Esophagus squamous epithelium (tissue), 5 donors: ENCODE measurements at places on chromosomes 2 and 18. TPM values are rescaled to one million over a fixed set of nuclear protein-coding genes. Genes with fewer than 3 reads are reported as not detected.
A peak's percentile ranks its signal among the peaks of the same experiment; 100 is the strongest.

DNA sequence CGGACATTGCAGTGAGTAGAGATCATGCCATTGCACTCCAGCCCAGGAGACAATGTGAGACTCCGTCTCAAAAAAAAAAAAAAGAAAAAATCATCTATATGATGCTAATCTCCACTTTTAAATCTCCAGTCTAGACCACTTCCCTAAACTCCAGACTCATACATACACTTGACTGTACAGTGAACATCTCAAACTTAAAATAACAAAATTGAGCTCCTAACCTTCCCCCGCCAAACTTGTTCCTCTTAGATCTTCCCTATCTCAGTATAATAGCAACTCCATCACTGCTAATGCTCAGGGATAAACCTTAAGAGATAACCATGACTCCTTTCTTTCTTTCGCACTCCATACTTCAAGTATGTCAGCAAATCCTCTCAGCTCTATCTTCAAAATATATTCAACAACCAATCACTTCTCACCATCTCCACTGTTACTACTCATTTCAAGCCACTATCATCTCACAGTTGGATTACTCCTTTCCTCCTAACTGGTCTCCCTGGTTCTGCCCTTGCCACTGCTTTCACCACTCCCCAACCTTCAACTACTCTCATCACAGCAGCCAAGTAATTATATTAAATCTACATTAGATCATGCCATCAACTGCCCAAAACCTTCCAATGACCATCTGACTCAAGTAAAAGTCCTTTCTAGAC is 12.0 kb downstream of the MEMO1 start:
- H3K27ac ChIP-seq: no peak overlapping the region
- no peaks in the 10 kb centered on the region for H3K4me1 ChIP-seq
- no peaks in the 10 kb centered on the region for H3K27me3 ChIP-seq
- no peak for DNase-seq
- no peaks in the 10 kb centered on the region for H3K36me3 ChIP-seq

DNA sequence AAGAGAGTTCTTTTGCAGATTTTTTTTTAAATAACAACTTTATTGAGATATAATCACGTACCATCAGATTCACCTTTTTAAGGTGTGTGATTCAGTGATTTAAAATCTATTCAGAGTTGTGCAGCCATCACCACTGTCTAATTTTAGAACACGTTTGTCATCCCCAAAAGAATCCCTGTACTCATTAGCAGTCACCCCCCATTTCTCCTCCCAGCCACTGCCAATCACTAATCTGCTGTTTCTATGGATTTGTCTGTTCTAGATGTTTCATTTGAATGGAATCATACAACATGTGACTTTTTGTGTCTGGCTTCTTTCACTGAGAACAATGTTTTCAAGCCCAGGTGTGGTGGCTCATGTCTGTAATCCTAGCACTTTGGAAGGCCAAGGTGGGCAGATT is 55.4 kb upstream of the RAPH1 start:
- no peaks in the 10 kb centered on the region for H3K27me3 ChIP-seq
- no peak for DNase-seq
- no peaks in the 10 kb centered on the region for H3K36me3 ChIP-seq
- no peak overlapping the region for H3K4me3 ChIP-seq

GRCh38 chr2:73759285-73759764 is 20.6 kb downstream of the DUSP11 start:
- H3K4me3 ChIP-seq: no peak overlapping the region
- DNase-seq: no peak
- peaks cover 100% of the 10 kb centered on the region for H3K36me3 ChIP-seq
- peaks cover 17% of the 10 kb centered on the region for H3K4me1 ChIP-seq

GRCh38 chr2:178205853-178206521 is 11.7 kb downstream of the OSBPL6 start:
- H3K27ac ChIP-seq: no peak overlapping the region
- H3K4me3 ChIP-seq: no peak overlapping the region
- no peaks in the 10 kb centered on the region for H3K36me3 ChIP-seq
- H3K27me3 ChIP-seq: no peaks in the 10 kb centered on the region

- no peak overlapping the region for H3K27ac ChIP-seq
- no peak overlapping the region for H3K4me3 ChIP-seq
- no peaks in the 10 kb centered on the region for H3K27me3 ChIP-seq
- no peaks in the 10 kb centered on the region for H3K4me1 ChIP-seq
- no peak for DNase-seq
These were observed 438.9 kb downstream of the PTPRM start for GRCh38 chr18:8005870-8006569.

DNA sequence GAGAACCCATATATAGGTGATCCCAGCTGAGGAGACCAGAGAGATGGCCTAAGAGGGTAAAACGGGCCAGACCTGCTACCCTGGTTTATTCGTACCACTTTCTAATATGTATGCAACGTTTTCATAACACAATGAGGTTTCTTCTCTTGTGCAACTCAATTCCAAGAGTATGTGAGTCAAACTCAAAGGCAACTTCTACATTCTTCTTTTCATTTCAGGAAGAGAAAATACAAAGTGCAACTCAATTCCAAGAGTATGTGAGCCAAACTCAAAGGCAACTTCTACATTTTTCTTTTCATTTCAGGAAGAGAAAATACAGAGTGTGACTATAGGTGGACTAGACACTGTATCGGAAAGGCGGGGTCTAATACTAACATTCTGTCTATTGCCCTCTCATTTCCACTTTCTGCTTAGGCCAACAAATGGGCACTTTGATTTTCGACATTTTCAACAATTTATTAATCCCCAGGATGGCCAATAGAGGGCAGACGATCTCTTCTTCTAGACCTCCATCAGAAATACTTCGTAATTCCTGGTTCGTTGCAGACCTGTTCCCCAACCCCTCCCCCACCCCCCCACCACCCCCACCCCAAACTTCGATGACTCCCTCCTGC is 3.7 kb upstream of the CRIM1 start:
- no peak for DNase-seq
- no peaks in the 10 kb centered on the region for H3K27me3 ChIP-seq
- no peak overlapping the region for H3K4me3 ChIP-seq

GRCh38 chr2:40352703-40353099 is 99.2 kb downstream of the SLC8A1 start:
- H3K27ac ChIP-seq: peak overlapping the region; percentile 89
- no peak for DNase-seq
- H3K4me1 ChIP-seq: peaks cover 30% of the 10 kb centered on the region

DNA sequence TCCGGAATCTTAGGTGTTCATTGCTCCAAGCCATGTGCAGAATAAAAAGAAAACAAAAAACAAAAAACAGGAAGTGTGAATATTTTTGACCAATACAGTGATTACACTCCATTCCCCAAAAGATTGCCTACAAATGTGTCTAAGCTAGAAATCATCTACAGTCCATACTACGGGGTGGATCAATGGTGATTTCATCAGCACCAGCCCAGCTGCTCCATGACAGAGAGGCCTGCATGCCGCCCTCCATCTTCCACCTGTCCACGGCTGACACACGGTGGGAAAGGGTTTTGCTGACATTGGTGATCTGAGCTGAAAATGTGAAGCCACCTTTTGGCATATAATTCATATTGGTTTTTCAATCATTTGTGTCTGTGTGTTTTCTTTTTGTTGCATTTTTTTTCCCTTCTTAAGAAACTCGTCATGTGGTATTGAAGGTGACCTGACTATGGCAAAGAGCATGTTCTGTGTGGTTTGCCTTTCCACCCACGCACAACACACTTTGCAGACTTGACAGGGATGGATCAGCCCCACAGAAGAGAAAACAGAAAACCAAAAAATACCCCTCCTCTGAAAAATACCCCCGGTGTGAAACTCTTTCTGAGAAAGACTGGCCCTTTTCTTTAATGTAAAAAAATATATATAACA is 533.1 kb downstream of the RNF144A start:
- H3K36me3 ChIP-seq: no peaks in the 10 kb centered on the region
- no peaks in the 10 kb centered on the region for H3K27me3 ChIP-seq
- no peak for DNase-seq
- no peaks in the 10 kb centered on the region for H3K4me1 ChIP-seq
- no peak overlapping the region for H3K27ac ChIP-seq

GRCh38 chr2:26579025-26579722 is 62.0 kb downstream of the CIB4 start:
- no peak for DNase-seq
- H3K36me3 ChIP-seq: no peaks in the 10 kb centered on the region
- H3K27me3 ChIP-seq: no peaks in the 10 kb centered on the region
- no peaks in the 10 kb centered on the region for H3K4me1 ChIP-seq
- no peak overlapping the region for H3K27ac ChIP-seq

GRCh38 chr2:6941299-6942046 is 24.3 kb downstream of the RNF144A start:
- DNase-seq: no peak
- no peak overlapping the region for H3K27ac ChIP-seq
- H3K36me3 ChIP-seq: no peaks in the 10 kb centered on the region
- no peaks in the 10 kb centered on the region for H3K27me3 ChIP-seq
- no peaks in the 10 kb centered on the region for H3K4me1 ChIP-seq
- H3K4me3 ChIP-seq: no peak overlapping the region

GRCh38 chr2:158212301-158212700 is 110.6 kb downstream of the UPP2 start:
- H3K4me1 ChIP-seq: no peaks in the 10 kb centered on the region
- H3K27ac ChIP-seq: no peak overlapping the region
- H3K36me3 ChIP-seq: no peaks in the 10 kb centered on the region
- H3K27me3 ChIP-seq: no peaks in the 10 kb centered on the region
- no peak for DNase-seq

- no peak for DNase-seq
- no peaks in the 10 kb centered on the region for H3K4me1 ChIP-seq
- H3K4me3 ChIP-seq: no peak overlapping the region
- no peak overlapping the region for H3K27ac ChIP-seq
- no peaks in the 10 kb centered on the region for H3K36me3 ChIP-seq
- no peaks in the 10 kb centered on the region for H3K27me3 ChIP-seq
These were observed 381.0 kb upstream of the MEX3C start for GRCh38 chr18:51578406-51578980.

GRCh38 chr18:50622865-50623393 is 63.0 kb downstream of the MAPK4 start:
- H3K36me3 ChIP-seq: no peaks in the 10 kb centered on the region
- no peak overlapping the region for H3K4me3 ChIP-seq
- no peak overlapping the region for H3K27ac ChIP-seq
- peaks cover 3% of the 10 kb centered on the region for H3K4me1 ChIP-seq

DNA sequence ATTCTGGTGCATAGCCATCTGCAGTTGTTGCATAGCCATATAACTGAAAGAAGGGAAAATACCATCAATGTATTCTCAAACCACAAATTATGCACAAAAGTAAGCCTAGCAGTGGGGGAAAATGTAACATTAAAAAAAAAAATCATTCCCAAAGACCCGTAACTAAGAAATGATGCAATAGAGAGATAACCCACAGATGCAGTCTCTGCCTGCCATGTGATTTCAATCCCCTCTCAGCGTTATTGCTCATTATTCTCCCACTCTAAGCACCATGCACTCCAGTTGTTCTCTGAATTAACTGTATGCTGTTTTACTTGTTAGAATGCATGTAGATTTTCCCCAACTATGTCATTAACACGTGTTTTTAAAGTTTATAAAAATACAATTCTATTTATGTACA is 14.1 kb downstream of the DSC1 start:
- no peaks in the 10 kb centered on the region for H3K4me1 ChIP-seq
- no peak for DNase-seq
- H3K27me3 ChIP-seq: no peaks in the 10 kb centered on the region
- no peak overlapping the region for H3K27ac ChIP-seq
- H3K36me3 ChIP-seq: no peaks in the 10 kb centered on the region
- no peak overlapping the region for H3K4me3 ChIP-seq

DNA sequence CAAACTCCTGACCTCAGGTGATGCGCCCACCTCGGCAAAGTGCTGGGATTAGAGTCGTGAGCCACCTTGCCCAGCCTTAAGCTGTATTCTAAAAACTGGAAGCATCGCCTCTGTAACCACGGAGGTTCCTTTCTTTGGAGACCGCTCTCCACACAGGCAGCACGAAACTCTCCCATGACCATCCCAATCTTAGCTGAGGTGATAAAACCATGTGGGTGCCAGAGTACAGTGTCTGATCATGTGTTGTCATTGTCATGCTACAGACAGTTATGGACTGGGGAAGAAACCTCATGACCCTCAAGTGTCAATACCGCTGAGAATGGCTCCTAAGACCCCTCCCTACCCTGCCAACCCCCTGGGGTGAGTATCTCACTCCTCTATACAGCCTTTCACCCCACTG is 41.4 kb upstream of the EPG5 start:
- no peaks in the 10 kb centered on the region for H3K27me3 ChIP-seq
- H3K4me1 ChIP-seq: no peaks in the 10 kb centered on the region
- H3K27ac ChIP-seq: peak overlapping the region; percentile 9
- no peak overlapping the region for H3K4me3 ChIP-seq
- peaks cover 25% of the 10 kb centered on the region for H3K36me3 ChIP-seq

GRCh38 chr2:49770919-49771318 is 616.6 kb upstream of the FSHR start:
- no peak overlapping the region for H3K4me3 ChIP-seq
- no peaks in the 10 kb centered on the region for H3K36me3 ChIP-seq
- no peak for DNase-seq
- H3K27me3 ChIP-seq: no peaks in the 10 kb centered on the region
- H3K4me1 ChIP-seq: no peaks in the 10 kb centered on the region
- H3K27ac ChIP-seq: no peak overlapping the region

- H3K27ac ChIP-seq: no peak overlapping the region
- no peaks in the 10 kb centered on the region for H3K4me1 ChIP-seq
- no peaks in the 10 kb centered on the region for H3K36me3 ChIP-seq
- no peak for DNase-seq
- H3K27me3 ChIP-seq: no peaks in the 10 kb centered on the region
These were observed 54.2 kb downstream of the ACKR3 start for GRCh38 chr2:236623816-236624215.

DNA sequence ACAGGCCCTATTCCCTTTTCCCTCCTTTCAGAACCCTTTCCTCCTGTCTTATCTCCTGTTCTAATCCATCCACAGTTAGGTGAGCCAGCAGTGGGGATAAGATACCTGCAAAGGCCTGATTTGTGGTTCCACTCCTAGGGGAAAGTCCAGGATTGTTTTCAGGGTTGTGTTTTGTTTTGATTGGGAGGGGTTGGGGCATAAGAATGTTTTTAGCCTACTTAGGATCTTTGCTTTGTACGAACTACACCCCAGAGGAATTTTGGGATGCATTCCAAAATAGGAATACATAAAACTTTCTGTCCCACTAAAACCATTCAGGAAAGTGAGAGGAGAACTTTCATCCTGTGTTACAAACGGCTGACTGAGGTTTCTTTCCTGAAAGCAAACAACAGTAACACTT is 150.8 kb upstream of the PGAP1 start:
- no peak for DNase-seq
- H3K36me3 ChIP-seq: peaks cover 38% of the 10 kb centered on the region
- H3K27me3 ChIP-seq: no peaks in the 10 kb centered on the region

The ANKRD36C gene
- total RNA-seq: 26.3 TPM

The DSC3 gene
- total RNA-seq: 275 TPM

The TMEM178A gene
- not detected for total RNA-seq

The ZNF638 gene
- total RNA-seq: 71.4 TPM

The CDH20 gene
- 3.4 TPM for total RNA-seq

The MLPH gene
- total RNA-seq: 10.4 TPM

The SLC23A3 gene
- total RNA-seq: 1.7 TPM

The MYCN gene
- total RNA-seq: 0.21 TPM

The TGFA gene
- 15.8 TPM for total RNA-seq

The ME2 gene
- total RNA-seq: 18.5 TPM

The GNLY gene
- 6.1 TPM for total RNA-seq
